CD4-positive, alpha-beta T cell treated with Interferon alpha-2 for 1 hour (primary cell): ENCODE measurements at places on chromosomes 4 and X.

DNA sequence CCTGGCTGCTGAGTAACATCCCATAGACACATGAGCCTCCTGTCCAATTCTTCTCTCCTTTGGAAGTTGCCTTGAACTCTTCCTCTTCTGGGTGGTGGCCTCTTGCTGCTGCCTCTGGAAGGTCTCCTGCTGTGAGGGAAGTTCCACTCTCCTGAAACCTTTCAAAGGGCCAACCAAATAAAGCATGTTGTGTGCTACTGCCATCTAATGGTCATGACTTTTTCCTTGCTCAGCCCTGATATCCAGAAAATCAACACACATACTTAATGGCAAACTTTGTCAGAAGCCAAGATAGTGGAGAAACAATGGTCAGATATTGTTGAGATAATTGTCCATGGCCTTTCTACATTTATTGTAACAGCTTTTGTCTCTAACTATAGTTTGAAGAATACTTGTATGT, 19.1 kb upstream of the ZXDA start:
- no peak for DNase-seq

- no peak for DNase-seq
Measured at GRCh38 chr4:156303708-156304107, 350.0 kb upstream of the CTSO start.

DNA sequence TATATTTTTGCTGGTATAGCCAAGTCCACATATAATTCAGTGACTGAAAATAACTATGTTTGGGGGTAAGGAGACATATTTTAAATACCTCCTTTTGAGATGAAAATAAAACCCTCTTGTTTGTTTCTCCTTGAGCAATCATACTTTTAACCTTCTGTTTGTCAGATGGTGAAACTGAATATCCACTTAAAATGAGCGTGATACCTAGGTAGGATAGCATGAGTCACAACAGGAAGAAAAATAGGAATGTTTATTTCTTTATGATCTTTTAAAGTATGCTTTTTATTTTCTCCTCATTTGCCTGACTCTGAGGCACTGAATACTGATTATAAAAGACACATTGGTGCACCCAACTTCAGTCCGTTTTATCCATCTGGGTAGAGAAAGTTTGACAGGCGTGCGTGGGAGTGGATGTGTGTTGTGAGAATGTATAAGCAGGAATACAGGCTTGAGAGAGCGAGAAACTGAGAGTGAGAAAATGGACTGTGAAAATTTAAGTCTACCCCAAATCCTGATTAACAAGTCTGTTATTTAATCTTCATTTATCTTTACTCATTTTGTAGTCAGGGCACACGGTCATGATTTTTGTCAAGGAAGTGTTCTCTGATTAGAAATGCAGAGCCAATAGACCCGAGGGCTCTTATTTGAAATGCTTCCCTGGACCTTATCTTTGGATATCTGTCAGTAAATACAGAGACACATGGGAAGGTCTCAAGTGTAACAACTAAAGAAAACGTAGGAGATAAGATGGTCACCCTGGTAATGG, 62.1 kb upstream of the ANTXR2 start:
- DNase-seq = no peak

- no peak for DNase-seq
Measured at GRCh38 chr4:85701861-85702321, 226.9 kb downstream of the ARHGAP24 start.

GRCh38 chr4:136246876-136247275, 1285.4 kb downstream of the PCDH18 start:
- DNase-seq = no peak

DNA sequence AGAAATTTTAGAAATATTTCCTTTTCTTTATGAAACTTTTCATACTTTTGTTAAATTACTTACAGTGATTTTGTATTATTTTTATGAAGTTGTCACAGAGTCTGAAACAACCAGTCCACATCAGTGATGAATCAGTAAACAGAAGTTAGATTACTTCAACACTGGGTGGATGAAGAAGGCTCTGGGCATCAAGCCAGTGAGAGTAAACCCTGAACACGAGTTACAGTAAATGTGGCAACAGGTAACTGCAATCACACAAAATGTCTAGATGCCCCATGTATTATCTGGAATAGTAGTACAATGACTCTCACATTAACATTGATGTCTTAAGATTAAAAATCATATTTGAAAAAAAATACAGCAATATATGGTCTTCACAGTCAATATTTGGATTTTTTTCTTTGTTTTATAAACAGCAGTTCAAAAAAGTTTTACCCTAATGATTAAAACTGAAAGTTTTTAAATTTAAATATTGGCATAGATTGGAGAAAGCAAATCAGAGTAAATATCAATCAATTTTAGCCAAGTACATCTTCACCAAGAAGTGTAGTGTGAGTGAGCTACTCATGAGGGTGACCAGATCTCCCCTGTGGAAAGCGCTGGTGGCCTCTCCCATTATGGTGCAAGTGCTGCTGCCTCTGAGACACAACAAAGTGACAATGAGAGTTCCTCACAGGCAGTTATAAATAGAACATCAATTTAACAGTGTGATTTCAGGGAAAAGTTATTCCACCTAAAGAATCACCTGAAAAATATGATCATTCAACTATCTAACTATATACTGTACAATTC, 63.2 kb upstream of the UGT2B7 start:
- DNase-seq = no peak

GRCh38 chrX:48971249-48972219, at the start of gene KCND1:
TSS of gene KCND1 (minus strand) at chrX:48971844. CDS start at chrX:48970271, 1,573 bp downstream.
- DNase-seq = no peak

DNA sequence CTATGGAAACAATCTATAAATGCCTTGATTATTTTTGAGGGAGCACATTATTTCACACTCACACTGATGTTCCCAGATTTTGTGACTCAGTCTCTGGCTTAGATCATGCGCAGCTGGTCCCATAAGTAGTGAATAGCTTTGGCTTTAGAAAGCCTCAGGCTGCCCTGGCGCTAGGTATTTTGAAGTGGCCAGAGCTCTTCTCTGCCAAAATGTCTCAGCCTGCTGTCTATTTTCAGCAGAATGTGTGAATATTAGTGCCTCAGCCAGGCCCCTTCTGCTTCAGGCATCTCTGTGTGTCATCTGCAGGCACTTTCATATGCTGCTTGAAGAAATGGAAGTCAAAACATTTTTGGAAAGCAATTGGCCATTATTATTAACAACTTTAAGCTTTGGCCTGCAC, 931.0 kb upstream of the INTU start:
- DNase-seq = no peak

- no peak for DNase-seq
Measured at GRCh38 chr4:59938166-59938565, 1262.0 kb upstream of the ADGRL3 start.

- DNase-seq = no peak
Measured at GRCh38 chr4:23909671-23910070, 19.8 kb upstream of the PPARGC1A start.

GRCh38 chrX:133655275-133656265, 240.3 kb upstream of the GPC4 start:
- DNase-seq = no peak

DNA sequence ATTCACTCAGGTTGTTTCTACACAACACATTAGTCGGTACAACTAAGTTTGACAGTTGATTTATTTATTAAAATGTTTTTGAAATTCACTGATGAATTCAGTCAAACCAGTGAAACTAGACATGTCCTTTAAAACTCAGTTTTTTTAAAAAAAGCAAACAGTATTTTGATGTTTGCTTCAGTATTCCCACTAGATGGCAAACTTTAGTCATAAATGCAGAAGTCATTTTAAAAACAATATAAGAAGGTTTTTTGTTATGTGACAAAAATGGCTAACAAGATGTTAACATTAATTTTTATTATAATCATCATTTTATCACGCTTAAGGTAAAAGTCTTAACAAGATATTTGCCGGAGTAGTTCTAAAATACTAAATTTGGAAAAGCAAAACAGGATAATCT, 1337.8 kb upstream of the DIAPH2 start:
- no peak for DNase-seq

- DNase-seq = no peak
Measured at GRCh38 chr4:25863831-25864418, 1.1 kb upstream of the SEL1L3 start.

- no peak for DNase-seq
Measured at GRCh38 chr4:223913-224497, 81.3 kb downstream of the ZNF732 start.

GRCh38 chr4:86762649-86763048, 86.5 kb downstream of the SLC10A6 start:
- no peak for DNase-seq

DNA sequence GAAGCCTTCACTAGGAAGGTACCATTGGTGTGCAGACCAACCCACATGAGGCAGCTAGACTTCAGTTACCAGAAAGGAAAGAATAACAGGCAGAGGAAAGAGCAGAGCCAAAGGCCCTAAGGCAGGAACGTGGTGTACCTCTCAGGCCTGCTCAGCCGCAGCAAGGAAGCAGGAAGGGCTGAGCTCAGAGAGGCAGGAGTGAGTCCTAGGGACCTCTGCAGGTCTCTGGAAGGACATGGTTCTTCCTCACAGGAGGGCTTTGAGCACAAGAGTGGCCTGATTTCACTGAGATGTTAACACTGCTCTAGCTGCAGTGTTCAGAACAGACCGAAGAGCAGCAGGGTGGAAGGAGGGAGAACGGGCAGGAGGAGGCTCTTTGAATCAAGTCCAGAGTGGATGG, 124.6 kb downstream of the DCHS2 start:
- no peak for DNase-seq

- DNase-seq = peak; percentile 42
Measured at GRCh38 chrX:104112326-104112951, at the start of gene ZCCHC18. TSS of gene ZCCHC18 (plus strand) at chrX:104112523. CDS start at chrX:104114112, 1,589 bp downstream.

GRCh38 chr4:82626251-82626868, 64.6 kb upstream of the TMEM150C start:
- DNase-seq = no peak

DNA sequence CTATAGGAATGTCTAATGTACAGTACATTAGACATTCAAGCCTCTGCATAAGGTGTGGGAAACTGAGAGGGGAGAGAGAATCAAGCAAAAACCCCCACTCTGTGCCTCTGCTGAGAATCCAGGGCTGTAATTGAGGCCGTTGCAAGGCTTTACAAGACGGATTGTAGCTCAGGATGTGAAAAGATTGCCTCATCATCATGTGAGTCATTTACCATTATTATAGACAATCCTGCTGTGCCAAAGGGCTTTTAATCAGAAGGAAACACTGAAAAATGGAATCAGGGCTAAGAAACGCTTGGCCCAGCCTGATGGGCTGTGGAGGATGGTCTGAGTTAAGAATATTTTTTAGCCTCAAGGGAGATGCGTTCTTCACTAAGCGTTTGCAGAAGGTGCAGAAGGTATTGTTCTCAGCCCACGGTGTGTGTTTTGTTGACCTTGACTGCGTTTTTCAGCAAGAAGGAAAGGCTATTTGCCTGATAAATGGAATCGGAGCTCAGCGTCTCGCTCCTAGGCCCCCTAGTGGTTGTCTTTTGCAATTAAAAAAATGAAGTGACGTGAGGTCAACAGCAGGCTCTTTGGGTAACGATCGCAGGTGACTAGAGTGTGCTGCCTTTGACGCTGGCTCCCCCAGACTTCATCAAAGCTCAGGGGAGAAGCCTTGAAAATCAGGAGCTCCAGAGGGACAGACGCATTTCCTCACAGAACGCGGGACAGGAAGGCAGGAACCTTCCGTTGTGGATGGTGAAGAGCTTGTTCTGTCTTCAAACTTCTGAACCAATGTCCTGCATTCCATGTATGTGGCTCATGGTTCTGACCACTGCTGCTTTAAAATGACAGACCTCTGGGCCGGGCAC, 18.1 kb upstream of the CHRNA9 start:
- peak; percentile 88 for DNase-seq

DNA sequence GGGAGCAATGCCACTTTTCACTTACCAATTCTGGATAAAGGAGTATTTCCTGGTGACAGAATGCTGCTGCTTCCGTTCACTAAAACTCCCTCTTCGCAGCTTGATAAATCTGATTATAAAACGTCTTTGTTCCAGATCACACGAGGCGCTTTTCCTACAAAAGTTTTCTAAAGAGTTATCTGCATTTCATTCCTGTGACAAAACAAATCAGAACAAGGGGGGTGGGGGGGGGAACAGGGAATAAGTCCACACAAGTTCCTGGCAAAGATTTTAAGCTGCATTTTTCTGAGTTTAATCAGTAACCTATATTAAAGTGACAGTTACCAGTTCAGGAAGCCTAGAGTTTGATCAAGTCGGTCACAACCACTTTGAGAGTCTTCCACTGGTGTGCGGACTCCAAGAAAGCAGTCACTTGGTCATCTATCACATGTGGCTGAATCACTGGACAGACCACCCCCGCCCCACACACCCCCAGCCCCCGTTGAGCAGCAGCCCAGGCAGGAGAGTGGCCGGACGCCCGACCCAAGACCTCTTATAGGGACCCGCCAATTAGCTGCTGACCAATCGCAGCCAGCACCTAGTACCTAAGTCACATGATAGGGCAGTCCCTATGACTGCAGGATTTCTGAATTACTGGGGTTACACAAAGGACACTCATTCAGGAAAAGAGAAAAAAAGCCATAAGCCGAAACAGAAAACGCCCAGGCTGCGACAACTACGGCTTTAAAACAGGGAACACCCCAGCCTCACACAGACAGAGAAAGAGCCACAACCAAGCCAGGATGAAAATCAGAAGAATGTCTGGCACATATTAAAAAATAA, 569.3 kb upstream of the DIPK2B start:
- DNase-seq = peak; percentile 80

DNA sequence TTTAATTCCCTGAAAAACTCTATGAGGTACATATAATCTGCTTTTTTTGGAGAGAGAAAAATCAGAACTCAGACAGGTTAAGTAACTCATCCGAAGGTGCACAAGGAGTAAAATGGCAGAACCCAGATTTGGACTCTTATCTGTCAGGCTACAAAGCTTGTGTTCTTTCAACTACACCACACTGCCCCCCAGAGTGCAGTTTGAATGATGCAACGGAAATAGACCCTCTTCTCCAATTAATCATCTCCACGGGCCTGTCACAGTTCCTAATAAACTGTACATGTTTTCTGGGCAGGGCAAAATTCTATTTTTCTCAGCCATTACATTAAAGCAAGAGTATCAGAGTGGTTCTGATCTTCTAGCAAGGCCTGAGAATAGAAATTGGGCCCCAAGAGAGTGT, 35.3 kb upstream of the DCX start:
- no peak for DNase-seq

DNA sequence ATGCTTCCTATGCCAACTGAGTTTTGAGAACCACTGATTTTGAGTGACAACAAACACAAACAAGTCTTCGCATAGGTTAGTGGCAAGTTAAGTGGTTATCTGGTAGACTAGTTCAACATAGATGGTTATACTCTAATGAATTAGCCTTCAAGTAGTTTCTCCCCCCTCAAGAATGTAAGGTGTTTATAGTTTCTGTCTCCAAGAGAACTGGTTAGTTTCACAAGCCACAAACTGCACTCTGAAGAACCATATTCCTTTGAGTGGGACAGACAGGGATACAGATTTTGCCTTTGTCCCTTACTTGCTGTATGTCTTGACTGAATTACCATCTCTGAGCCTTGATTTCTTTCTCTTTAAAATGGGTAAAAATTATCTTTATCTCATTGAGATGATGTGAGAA, 41.5 kb downstream of the PASD1 start:
- DNase-seq = no peak

GRCh38 chr4:10047967-10048366, 26.7 kb upstream of the SLC2A9 start:
- no peak for DNase-seq
